Activated T-cell treated with anti-CD3 and anti-CD28 coated beads, Interleukin-2, amount 50 U/mL, for 4 hours (primary cell): ENCODE measurements at places on chromosomes 7 and 10. TPM values are rescaled to one million over a fixed set of nuclear protein-coding genes. Genes with fewer than 3 reads are reported as not detected.

Gene CLRN3
- not detected for total RNA-seq

Gene ACHE
- total RNA-seq = 0.54 TPM

Gene EPO
- total RNA-seq = not detected

Gene ITPRID1
- not detected for total RNA-seq

Gene OR9A2
- not detected for total RNA-seq

Gene SPDYE5
- total RNA-seq = not detected

Gene AFAP1L2
- total RNA-seq = 0.20 TPM

Gene GSDME
- total RNA-seq = 3.1 TPM

Gene CCDC172
- total RNA-seq = not detected

Gene VAX1
- not detected for total RNA-seq

Gene CHN2
- total RNA-seq = 1.1 TPM

Gene AGMO
- total RNA-seq = not detected

Gene PON1
- total RNA-seq = 0.46 TPM

Gene NEUROD6
- not detected for total RNA-seq

Gene TAS2R4
- 0.22 TPM for total RNA-seq

Gene HTR5A
- not detected for total RNA-seq

Gene ATP6V0A4
- not detected for total RNA-seq

Gene UTF1
- 0.25 TPM for total RNA-seq

Gene ARF5
- 94.0 TPM for total RNA-seq

Gene ATE1
- 41.2 TPM for total RNA-seq

Gene CCNY
- 54.8 TPM for total RNA-seq

Gene RADIL
- 0.08 TPM for total RNA-seq

Gene MEOX2
- total RNA-seq = not detected

Gene LRGUK
- 0.05 TPM for total RNA-seq

Gene ZNF488
- total RNA-seq = not detected

Gene CYP3A7
- total RNA-seq = not detected

Gene EVX1
- total RNA-seq = not detected

Gene AGBL3
- total RNA-seq = 2.1 TPM

Gene ADAMTS14
- total RNA-seq = 0.15 TPM

Gene CPA2
- 0.55 TPM for total RNA-seq

Gene LRMDA
- not detected for total RNA-seq

Gene RGR
- not detected for total RNA-seq

Gene ARHGEF35
- total RNA-seq = 2.6 TPM

Gene PAX4
- not detected for total RNA-seq

Gene OPN4
- not detected for total RNA-seq

Gene GSTO2
- total RNA-seq = 0.73 TPM

Gene LAMB4
- total RNA-seq = not detected

Gene KLHL7
- total RNA-seq = 20.2 TPM

Gene SYCE1
- 0.11 TPM for total RNA-seq

Gene ZWINT
- 72.3 TPM for total RNA-seq

Gene ACSL5
- 33.4 TPM for total RNA-seq

Gene GRID2IP
- 0.13 TPM for total RNA-seq

Gene KAZALD1
- total RNA-seq = not detected

Gene RBM17
- total RNA-seq = 261 TPM

Gene ERVW-1
- total RNA-seq = not detected

Gene MORN4
- total RNA-seq = 2.2 TPM

Gene IL15RA
- 41.9 TPM for total RNA-seq
